T-helper 1 cell treated with Interleukin-12 subunit alpha and Interleukin-12 subunit beta and Interleukin-4 antibody, amounts not matched to agents 30 ng/mL and 1 ng/mL, for 36 hours (primary cell): ENCODE measurements at places on chromosomes 5 and 9. TPM values are rescaled to one million over a fixed set of nuclear protein-coding genes. Genes with fewer than 3 reads are reported as not detected.

Gene CARD9
- 1.3 and 1.6 TPM in 2 replicates for total RNA-seq

Gene CTSV
- total RNA-seq, result 0.17 and 0.63 TPM in 2 replicates

Gene RORB
- total RNA-seq, result 0.10 and 0.27 TPM in 2 replicates

Gene AQP3
- 163 and 165 TPM in 2 replicates for total RNA-seq

Gene UNC5A
- not detected in 2 replicates for total RNA-seq

Gene AMBP
- total RNA-seq, result not detected in 2 replicates

Gene GNA14
- total RNA-seq, result not detected in 2 replicates

Gene CD274
- total RNA-seq, result 42.1 and 42.6 TPM in 2 replicates

Gene ARL14EPL
- not detected in 2 replicates for total RNA-seq

Gene PCDHB15
- total RNA-seq, result not detected in 2 replicates

Gene NR2F1
- not detected in 2 replicates for total RNA-seq

Gene UBE2R2
- 34.5 TPM in 2 replicates for total RNA-seq

Gene ASPN
- total RNA-seq, result not detected in 2 replicates

Gene SPEF2
- total RNA-seq, result 5.8 and 7.8 TPM in 2 replicates

Gene LCN9
- total RNA-seq, result not detected in 2 replicates

Gene WWC1
- not detected in 2 replicates for total RNA-seq

Gene RGS3
- 31.2 and 35.9 TPM in 2 replicates for total RNA-seq

Gene PCDHGC5
- total RNA-seq, result not detected in 2 replicates

Gene PLAA
- 36.6 and 41.5 TPM in 2 replicates for total RNA-seq

Gene IL9
- 0.51 and 1.3 TPM in 2 replicates for total RNA-seq

Gene IL33
- not detected in 2 replicates for total RNA-seq

Gene PCDHGA3
- 0.07 and 0.34 TPM in 2 replicates for total RNA-seq

Gene WNK2
- 0.20 and 0.22 TPM in 2 replicates for total RNA-seq

Gene SLC4A9
- total RNA-seq, result 0.10 and 0.29 TPM in 2 replicates

Gene NEUROG1
- total RNA-seq, result not detected in 2 replicates

Gene PRDM9
- total RNA-seq, result not detected in 2 replicates

Gene RNF38
- 39.4 and 43.3 TPM in 2 replicates for total RNA-seq

Gene PCDHGB4
- total RNA-seq, result 0.17 TPM in 2 replicates

Gene GLDC
- total RNA-seq, result 1.0 and 3.1 TPM in 2 replicates

Gene SPATA6L
- 0.24 and 0.32 TPM in 2 replicates for total RNA-seq

Gene GZMA
- 1,575 and 1,584 TPM in 2 replicates for total RNA-seq

Gene CMYA5
- total RNA-seq, result 0.20 and 0.29 TPM in 2 replicates

Gene PCA3
- total RNA-seq, result not detected in 2 replicates

Gene FGF18
- 0.12 TPM in 1 of 2 replicates, not detected in the other for total RNA-seq

Gene SLIT3
- not detected in 2 replicates for total RNA-seq
